ENCODE measurements at places on chromosomes 2 and 18. TPM values are rescaled to one million over a fixed set of nuclear protein-coding genes. Genes with fewer than 3 reads are reported as not detected.

DNA sequence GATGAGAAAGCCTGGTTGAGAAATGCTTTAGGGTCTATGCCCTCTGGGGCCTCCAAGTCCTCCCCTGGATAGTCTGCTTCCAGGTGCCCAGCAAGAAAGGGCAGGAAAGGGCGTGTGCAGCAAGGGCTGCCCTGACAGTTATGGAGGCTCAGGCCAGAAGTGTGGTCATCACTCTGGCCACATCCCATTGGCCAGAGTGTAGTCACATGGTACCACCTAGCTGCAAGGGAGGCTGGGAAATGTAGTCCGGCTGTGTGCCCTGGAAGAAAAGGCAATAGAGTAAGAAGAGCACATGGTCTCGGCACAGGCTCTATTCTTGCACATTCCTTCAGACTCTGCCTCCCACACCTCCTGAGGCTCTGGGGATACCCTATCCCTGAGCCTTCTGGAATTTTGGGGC is 35.7 kb downstream of the ODC1 start:
- no peaks in the 10 kb centered on the region for H3K36me3 ChIP-seq
- DNase-seq: no peak
- H3K27ac ChIP-seq: no peak overlapping the region
- H3K4me1 ChIP-seq: peaks cover 45% of the 10 kb centered on the region
- no peaks in the 10 kb centered on the region for H3K27me3 ChIP-seq

The SCN9A gene
- total RNA-seq: not detected

GRCh38 chr2:165369131-165369897 is 100.2 kb upstream of the CSRNP3 start:
- peaks cover 3% of the 10 kb centered on the region for H3K27me3 ChIP-seq
- no peak overlapping the region for H3K4me3 ChIP-seq
- no peaks in the 10 kb centered on the region for H3K36me3 ChIP-seq
- DNase-seq: no peak

- H3K27ac ChIP-seq: no peak overlapping the region
- no peak overlapping the region for H3K4me3 ChIP-seq
- peaks cover 23% of the 10 kb centered on the region for H3K4me1 ChIP-seq
- no peak for DNase-seq
Measured at GRCh38 chr2:217792626-217793527, 209.9 kb downstream of the TNS1 start.
